Naive thymus-derived CD8-positive, alpha-beta T cell (primary cell): ENCODE measurements at places on chromosomes 13 and 19.

- DNase-seq: no peak
These were observed 46.1 kb upstream of the MAP3K10 start for GRCh38 chr19:40144947-40145748.

GRCh38 chr13:107678075-107678689, 537.2 kb downstream of the LIG4 start:
- no peak for DNase-seq

DNA sequence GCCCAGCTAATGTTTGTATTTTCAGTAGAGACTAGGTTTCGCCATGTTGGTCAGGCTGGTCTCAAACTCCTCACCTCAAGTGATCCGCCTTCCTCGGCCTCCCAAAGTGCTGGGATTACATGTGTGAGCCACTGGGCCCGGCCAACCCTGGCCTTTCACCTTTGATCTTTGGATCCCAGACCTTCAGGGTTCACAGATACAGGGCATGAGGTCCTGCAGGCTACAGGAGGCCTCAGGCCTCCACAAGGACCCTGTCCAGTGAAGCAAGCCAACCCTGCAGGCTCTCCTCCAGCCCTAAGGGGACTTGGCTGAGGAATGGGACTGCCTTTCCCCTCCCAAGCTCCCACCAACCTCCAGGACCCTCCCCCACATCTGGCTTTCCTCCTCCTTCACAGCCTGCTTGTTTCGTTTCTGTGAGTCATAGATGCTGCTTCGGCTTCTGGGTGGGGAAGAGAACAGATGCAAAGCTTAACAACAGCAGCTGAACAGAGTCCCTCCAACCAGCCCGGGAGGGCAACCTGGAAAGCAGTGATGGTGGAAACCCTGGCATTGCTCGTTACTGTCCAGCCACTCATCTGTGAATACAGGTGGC, 11.8 kb downstream of the ARHGEF18 start:
- no peak for DNase-seq

DNA sequence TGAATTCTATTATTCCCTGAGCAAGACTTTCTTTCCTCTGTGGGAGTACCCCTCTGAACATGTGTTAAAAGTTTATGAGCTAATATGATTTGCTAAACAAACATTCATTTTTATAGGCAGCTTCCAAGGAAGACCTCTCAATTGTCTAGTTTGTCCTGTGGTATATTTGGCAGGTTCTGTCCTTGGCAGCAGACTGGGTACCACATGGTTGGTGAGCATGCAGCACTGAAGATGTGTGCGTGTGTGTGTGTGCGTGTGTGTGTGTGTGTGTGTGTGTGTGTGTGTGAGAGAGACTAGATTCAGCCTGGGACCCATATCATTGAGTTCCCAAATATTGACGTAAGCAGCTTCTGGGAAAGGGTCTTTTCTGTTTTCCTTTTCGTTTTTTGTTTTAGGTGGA, 24.0 kb downstream of the FGF9 start:
- no peak for DNase-seq
